ENCODE measurements at places on chromosomes 3 and 15.

DNA sequence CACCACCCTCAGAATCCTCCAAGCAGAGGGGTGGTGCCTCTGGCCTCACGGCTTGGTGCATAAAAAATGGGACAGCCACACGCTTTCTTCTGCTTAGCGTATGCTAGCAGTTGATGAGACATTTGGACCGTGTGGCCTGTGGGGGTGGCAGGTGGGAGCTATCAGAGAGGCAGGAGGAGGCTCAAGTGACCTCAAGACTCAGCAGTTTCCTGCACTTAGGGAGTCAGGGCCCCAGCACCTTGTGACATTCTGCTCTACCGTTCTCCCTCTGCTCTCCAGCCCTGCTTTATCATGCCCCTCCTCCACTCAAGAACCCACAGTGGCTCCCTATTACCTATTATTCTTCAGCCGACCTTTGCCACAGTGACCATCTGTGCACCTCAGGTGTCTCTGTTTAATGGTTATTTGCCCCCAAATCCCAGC, 41.0 kb upstream of the CGNL1 start:
- no peak for DNase-seq

- no peak for DNase-seq
These were observed 3.6 kb downstream of the SOX14 start for GRCh38 chr3:137767538-137768360.

- DNase-seq, result no peak
These were observed 522.6 kb upstream of the SEMA6D start for GRCh38 chr15:47194718-47195117.

- DNase-seq, result no peak
These were observed 335.9 kb upstream of the EPHA6 start for GRCh38 chr3:96478496-96478895.

DNA sequence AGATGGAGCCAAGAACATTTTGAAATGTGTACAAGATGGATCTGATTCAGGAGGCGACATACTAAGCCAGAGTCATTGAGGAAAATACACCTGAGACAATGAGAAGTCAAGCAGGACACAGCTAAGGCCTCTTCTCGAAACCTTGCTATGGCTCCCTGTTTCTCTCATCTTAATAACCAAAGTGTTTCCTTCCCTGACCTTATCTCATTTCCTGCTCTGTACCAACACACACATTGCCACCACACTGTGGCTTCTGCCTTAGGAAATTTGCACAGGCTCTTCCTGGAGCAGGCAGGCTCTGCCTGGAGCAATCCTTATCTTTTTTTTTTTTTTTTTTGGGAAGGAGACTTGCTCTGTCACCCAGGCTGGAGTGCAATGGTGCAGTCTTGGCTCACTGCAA, 36.6 kb downstream of the OXSM start:
- no peak for DNase-seq

- DNase-seq, result no peak
These were observed 47.4 kb downstream of the EXOG start for GRCh38 chr3:38543586-38543985.

DNA sequence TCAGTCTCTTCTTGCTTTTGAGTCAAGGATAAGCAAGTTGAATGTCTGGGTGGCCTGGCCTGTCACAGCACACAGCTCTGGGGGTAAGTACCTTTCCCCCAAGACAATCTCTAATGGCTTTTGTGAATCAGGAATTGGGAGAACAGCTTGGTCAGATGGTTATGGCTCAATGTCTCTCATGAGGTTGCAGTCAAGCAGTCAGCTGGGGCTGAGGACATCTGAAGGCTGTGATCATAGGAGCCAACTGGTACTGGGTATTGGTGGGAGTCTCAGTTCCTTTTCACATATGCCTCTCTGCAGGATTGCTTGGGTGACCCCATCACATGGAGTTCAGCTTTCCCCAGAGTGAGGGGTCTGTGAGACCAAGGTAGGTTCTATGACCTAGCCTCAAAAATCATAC, 33.0 kb upstream of the TMEM158 start:
- DNase-seq, result no peak

- DNase-seq, result no peak
These were observed 1468.9 kb upstream of the GBE1 start for GRCh38 chr3:83230376-83230775.

- no peak for DNase-seq
These were observed 73.5 kb downstream of the EPHB3 start for GRCh38 chr3:184635126-184635525.
